ENCODE measurements at places on chromosomes 3 and 15.

GRCh38 chr3:3074551-3075257 is 35.5 kb downstream of the IL5RA start:
- no peak for DNase-seq

- DNase-seq = no peak
Measured at GRCh38 chr3:146972726-146973125, 367.6 kb upstream of the PLSCR5 start.

DNA sequence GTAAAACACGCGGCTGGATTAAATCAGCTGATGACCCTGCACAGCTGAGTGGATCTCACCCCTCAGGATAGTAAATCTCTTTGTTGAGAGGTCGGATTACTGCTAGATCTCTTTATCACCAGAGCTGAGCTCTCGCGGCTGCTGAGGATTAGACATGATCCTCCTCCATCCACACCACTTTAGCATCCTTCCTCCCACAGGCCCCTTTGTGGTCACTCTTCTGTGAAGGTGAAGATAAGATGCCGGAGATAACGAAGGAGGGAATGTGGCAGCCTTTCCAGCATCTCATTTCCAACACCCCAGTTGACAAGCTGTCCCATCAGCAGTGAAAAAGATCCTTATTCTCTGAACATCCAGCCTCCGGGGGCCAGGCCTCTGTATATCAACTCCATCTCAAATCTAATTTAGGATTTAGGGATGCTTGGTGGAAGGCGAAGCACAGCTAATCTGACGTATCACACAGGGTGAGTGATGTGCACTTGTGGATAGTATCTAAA is 47.5 kb upstream of the SELENOK start:
- no peak for DNase-seq

- no peak for DNase-seq
Measured at GRCh38 chr3:101548527-101549105, 13.1 kb upstream of the TRMT10C start.

DNA sequence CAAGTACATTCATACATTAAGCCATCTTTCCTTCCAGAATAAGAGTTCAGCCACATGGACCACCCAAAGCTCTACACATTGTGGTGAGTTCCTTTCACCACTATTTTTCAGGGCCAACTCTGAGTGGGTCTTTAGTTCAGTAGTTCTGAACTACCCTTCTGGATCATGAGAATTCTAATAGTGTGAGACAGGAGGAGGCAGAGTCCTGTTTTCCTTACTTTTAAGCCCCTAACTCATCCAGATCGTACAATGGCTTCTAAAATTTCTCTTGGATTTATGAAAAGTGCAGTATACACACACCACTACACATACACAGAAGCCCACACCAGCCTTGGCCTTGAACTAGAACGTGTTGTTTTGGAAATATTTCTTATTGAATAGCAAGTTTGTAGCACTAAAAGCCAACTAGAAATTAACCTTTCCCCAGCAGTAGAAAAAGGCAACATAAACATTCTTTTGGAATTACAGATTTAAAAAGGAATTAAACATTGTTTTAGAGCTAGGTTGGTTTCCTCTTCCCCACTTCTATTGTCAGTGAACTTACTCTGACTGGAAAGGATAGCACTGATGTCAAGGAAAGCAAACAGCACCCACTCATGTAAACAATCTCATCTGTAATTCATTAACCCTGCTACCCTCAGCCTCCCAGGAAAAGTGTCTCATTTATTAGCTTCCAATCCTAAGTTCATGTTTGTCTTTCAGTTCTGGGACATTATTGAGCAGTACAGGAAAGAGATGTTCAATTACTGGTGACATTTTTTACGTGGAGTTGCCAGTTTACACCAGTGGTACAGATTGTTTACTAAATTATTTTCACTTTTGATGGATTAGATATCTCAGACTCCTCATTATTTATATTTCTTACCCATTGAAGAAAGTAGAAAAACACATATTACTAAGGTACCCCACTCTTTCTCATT is 95.7 kb upstream of the AGTR1 start:
- DNase-seq = no peak

- DNase-seq = no peak
Measured at GRCh38 chr3:135917927-135918597, 47.5 kb upstream of the PPP2R3A start.

GRCh38 chr3:160090653-160091052 is 102.0 kb downstream of the IL12A start:
- DNase-seq = no peak

- DNase-seq = no peak
Measured at GRCh38 chr3:30752970-30753369, 141.5 kb downstream of the GADL1 start.

GRCh38 chr3:126136428-126137220 is 43.8 kb downstream of the ALDH1L1 start:
- no peak for DNase-seq

DNA sequence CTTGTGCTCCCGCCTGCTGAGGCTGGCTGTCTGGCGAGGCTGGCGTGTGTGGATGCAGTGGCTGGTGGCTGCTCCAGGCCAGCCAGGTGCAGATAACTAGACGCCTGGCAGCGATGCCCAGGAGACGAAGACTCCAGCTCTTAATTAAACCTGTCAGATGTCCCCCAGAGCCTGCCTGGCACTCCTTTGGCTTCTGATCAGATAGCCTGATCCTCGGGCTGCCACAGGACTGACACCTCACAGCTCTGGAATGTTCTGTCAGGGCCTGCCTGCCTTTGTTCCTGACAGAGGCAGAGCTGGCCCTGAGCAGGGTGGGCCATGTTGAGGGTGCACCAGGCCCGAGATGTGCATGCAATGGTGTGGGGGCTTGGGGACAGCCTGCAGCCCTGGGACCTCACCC is 36.5 kb downstream of the PLXNA1 start:
- no peak for DNase-seq

DNA sequence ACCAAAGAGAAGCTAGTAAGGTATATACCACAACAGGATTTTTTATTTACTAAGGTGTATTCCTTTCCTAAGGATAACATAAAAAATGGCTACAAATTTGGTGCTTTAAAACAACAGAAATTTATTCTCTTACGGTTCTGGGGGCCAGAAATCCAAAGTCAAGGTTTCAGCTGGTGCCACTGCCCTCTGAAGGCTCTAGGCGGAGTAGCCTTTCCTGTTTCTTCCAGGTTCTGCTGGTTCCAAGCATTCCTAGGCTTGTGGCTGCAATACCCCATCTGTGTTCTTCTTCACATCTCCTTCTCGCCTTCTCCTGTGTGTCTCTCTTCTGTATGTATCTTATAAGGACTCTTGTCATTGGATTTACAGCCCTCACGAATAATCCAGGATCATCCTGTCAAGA is 549.9 kb downstream of the GRM7 start:
- no peak for DNase-seq

GRCh38 chr15:89665449-89666181 is 10.3 kb upstream of the KIF7 start:
- no peak for DNase-seq

GRCh38 chr3:153273217-153273616 is 111.2 kb downstream of the RAP2B start:
- no peak for DNase-seq

- DNase-seq = no peak
Measured at GRCh38 chr15:30974112-30974511, 17.3 kb downstream of the MTMR10 start.

GRCh38 chr3:182117583-182117982 is 405.9 kb downstream of the SOX2 start:
- DNase-seq = no peak

- DNase-seq = no peak
Measured at GRCh38 chr3:60755094-60755493, 496.2 kb downstream of the FHIT start.

DNA sequence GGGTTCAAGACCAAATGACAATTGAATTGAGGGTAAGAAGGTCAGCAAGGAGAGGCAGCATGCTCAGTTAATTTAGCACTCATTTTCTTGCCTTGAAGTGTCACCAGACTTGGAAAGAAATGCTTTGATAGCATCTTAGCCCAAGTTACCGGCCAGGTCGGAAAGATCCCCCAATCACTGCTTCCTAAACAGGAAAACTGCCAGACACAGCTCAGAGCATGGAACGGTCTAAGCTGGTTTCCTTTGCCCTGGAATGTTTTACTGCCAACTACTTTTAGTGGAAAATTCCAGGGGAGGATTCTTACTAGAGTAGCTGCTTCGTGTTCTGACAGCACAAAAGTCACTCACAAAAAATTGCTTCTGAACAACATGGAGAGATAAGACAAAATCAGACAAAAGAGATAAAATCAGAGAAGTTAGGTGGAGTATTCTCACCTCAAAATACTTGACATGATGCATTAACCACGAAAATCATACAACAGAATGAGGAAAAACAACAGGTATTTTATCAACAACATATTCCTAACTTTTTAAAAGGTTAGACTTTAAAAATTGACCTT is 65.5 kb downstream of the CCR4 start:
- no peak for DNase-seq

DNA sequence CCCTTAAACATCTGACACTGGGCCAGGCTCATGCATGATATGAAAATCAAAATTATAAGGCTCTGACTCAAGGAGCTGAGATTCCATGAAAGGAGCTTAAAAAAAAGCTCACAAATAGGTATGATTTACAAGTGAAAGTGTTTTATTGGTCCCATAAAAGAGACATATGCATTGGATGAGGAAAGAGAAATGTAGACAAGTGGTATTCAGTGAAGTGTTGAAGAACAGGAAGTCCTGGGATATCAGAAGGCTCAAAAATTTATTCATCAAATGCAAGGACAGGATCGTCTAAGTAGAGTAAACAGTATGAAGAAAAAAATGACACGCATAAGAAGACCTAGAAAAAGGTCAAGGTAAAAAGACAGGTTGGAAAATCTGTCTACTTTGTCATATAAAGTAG is 188.9 kb downstream of the CBLB start:
- DNase-seq = no peak

DNA sequence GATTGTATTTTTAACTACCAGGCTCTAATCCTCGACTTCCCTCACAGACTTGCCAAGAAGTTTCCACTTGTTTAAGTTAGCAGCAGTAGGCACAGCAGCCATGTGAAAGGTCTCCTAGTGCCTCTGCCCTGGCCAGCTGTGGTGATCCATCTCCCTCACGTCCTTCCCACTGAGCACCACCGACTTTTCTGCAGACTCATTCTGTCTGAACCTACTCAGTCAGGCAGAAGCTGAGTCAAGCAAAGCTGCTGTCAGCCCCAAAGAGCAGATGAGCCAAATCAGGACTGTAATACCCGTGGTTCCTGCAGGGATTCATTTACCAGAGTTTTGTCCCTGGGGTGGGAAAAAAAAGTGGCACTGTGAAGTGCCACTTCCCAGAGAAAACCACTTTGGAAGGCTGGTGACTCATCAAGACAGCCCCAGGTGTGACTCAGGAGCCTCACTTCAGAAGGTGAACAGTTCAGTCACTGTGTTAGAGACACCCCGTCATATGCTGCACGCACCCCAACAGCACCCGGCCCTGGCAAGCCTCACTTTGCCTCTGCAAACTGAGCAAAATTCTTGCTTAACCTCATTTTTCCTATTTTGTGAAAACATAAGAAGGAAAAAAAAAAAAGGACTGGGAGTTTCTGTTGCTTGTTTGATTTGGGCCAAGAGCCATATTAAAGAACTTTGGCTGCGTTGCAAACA is 76.0 kb downstream of the WWTR1 start:
- DNase-seq = no peak

DNA sequence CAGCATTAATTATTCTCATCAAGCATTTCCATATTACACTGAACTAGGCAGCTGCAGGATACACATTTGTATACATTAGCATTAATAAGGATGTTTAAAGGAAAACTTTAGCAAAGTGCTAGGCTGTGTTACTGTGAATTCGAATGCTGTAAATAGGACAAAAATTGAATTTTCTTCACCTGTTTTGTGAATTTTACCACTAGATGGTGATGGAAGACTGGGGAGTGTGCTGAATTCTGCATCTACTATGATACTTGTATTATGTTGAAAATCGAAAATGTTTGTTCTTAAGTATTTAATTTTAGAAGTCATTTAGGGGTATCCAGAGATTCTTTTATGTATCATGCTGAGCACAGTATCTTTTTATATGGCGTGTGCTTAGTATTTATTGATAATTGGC is 12.3 kb upstream of the P2RY14 start:
- no peak for DNase-seq

DNA sequence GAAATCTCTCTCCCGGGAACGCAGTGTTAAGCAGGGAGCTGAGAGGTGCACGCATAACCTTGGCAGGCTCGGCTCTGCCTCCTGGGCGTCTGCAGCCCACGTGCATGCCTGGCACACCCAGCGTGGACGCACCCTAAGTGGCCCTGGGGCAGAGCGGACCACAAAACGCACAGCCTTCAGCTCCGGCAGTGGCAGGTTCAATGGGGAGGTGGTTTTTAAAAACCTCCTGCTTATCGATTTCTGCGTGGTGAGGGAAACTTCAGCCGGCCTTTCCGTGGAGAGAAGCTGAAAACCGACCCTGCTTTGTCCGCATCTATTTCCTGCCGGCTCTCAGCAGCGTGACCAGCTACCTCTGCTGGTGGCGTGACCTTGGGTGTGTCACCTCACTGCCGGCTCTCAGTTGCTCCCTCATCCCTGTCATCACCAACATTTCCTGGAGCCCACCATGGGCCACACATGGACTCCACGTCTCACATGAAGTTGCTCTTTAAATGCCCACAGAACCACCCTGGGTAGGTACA is 134.8 kb upstream of the MEF2A start:
- DNase-seq = no peak

GRCh38 chr3:106049821-106050220 is 181.0 kb upstream of the CBLB start:
- DNase-seq = no peak
